ENCODE measurements at places on chromosomes 6 and 20. TPM values are rescaled to one million over a fixed set of nuclear protein-coding genes. Genes with fewer than 3 reads are reported as not detected.

MUC22 gene
- 0.14 TPM for polyA plus RNA-seq

TNXB gene
- 99.0 TPM for polyA plus RNA-seq

TINAG gene
- 0.09 TPM for polyA plus RNA-seq

HLA-DRB1 gene
- 30.1 TPM for polyA plus RNA-seq

ABHD16B gene
- 0.54 TPM for polyA plus RNA-seq

CNKSR3 gene
- 7.9 TPM for polyA plus RNA-seq

FLRT3 gene
- 0.23 TPM for polyA plus RNA-seq

RHAG gene
- polyA plus RNA-seq: 2.8 TPM

PRL gene
- not detected for polyA plus RNA-seq

RRAGD gene
- 57.2 TPM for polyA plus RNA-seq

DNA sequence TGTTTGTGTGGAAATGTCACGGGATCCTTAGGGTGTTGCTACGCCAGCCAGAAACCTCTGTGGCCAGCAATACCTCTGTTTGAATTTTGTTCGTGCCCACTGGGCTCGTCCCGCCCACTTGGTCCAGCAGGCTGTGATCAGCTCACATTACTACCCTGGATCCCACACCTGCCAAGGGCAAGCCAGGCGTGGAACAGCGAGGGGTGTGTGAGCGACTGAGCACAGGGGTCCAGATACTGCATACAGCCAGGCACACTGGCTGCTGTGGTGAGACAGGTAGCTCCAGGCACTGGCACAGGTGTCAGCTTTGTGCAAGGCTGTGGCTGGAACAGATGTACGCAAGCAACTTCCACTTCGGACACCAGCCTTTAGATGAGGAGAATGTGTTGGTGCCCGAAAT, 718.9 kb downstream of the EPHA7 start:
- DNase-seq: no peak

GRCh38 chr6:82893889-82894652, 171.6 kb downstream of the UBE3D start:
- no peak for DNase-seq

DNA sequence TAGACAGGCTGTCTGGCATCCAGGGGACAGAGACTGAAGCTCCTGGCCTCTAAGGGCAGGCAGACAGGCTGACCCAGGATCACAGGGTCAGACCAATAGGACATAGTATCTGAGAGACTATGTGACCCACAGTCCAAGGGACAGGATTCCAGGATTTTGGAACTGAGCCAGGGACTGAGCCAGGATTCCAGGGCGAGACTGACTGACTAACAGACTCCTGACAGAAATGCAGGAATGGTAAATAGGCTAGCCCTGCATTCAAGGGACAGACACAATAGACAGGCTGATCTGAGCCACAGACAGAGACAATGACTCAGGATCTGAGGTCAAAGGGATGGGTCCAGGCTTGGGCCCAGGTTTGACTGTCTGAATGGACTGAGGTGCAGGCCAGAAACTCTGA, 19.8 kb downstream of the XKR7 start:
- DNase-seq: no peak

GRCh38 chr20:38874460-38875174, 51.6 kb upstream of the FAM83D start:
- DNase-seq: no peak

DNA sequence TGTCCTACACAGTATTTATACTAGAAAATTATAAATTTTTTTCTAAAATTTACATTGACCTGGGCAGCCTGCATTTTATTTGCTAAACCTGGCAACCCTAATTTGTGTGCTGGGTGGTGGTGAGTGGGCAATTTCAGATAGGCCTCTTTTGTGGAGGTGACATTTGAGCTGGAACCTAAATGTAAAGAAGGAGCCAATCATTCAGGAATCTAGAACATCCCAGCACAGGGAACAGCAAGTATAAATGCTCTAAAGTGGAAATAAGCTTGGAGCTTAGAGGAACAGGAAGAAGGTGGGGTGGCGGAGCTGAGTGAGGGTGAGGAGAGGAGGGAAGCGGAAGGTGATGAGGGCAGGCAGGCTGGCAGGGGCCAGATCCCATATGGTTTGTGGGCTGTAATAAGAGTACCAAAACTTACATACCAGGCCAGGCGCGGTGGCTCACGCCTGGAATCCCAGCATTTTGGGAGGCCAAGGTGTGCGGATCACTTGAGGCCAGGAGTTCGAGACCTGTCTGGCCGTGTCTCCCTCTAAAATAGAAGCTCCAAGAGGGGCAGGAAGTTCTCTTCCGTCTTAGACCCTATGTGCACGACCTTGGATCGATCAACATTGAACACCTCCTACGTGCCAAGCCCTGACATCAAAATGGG, 549 bp upstream of the CSE1L start:
- peak; percentile 73 for DNase-seq

DNA sequence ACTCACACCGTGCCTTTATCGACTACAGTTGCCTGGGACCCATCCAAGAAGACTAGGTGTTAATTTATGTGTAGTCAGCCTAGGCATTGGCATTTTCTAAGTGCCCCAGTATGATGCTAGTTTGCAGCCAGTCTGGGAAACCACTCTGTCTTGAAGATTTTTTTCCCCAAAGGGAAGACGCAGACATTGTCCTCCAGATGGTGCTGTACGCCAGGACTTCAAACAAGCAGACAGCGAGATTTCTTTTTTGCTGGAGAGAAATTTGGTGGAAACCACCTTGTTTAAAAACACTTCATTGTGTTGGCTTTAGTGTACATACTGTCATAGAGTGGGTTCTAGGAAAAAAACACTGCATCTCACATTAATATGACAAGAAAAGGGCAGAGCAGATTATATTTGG, 30.0 kb downstream of the ALDH5A1 start:
- DNase-seq: no peak

- DNase-seq: no peak
These were observed 729 bp downstream of the ATG5 start for GRCh38 chr6:106324726-106325335.

GRCh38 chr20:24653306-24653705, 183.9 kb downstream of the SYNDIG1 start:
- no peak for DNase-seq

DNA sequence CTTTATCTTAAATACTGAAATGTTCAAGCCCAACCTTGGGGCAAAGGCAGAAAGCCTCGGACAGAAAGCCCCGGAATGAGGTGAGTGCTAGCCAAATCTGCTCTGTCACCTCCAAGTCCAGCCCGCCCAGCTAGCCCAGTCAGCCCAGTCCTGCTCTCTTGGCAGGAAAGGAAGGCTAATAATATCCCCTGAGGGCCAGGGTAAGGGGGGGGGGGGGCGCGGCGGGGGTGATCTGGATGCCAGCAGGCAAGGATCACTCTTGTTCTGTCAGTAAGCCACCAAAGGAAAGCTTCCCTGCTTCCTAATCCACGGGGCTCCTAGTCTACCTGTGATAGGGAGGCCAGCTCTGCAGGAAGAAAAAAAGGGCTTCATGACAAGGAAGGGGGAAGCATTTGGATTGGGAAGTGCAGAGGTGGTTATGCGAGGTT, 1.1 kb downstream of the NDRG3 start:
- DNase-seq: peak; percentile 55

DNA sequence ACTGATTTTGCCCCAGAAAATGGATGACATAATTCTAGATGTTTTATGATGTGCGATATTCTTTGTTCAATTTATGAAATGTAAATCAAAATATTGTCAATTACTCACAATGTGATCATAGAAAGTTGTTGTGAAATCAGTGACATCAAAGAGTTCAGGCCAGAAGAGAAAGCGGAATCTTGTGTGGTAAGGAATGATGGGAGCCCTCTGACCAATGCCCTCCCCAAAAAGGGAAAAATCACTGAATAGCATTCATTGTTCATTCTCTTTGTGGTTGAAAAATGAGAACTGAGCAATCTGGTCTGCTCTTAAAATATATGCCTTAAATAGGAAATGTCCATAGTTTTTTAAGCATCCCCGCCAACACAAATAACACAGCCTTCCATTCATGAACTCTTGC, 247.1 kb upstream of the GRIK2 start:
- no peak for DNase-seq

DNA sequence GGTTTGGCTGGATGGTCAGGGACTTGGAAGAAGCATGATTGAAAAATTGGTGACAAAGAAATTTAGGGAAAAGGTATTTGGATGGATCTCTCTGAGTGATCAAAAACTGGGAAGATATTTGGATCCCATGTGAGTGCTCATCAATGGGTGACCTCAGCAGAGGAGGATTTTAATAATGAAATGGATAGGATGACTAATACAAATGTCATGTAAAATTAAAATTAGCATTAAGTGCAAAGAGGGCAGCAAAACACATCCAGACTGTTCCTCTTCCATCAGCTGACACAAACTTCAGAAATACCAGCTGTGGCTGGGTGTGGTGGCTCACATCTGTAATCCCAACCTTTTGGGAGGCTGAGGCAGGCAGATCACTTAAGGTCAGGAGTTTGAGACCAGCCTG, 151.7 kb downstream of the THBS2 start:
- DNase-seq: no peak

DNA sequence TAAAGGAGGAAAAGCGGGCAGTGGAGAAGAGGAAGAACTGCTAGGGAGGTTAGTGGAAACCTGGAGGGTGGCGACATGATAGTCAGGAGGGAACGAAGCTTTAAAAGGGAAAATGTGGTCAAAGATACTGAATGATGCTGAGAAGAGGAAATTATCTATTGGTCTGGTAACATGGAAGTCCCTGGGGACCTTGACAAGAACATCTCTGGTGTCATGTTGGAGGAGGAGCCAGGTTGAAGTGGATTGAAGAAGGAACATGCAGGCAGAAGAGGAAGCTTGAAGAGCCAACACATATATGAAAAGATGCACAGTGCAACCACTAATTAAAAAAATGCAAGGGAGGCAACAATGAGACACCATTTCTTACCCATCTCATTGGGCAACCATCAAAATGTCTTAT, 251.9 kb upstream of the RNF24 start:
- no peak for DNase-seq

GRCh38 chr20:23003077-23003635, 32.0 kb upstream of the SSTR4 start:
- no peak for DNase-seq

GRCh38 chr6:27414996-27415395, 26.4 kb downstream of the ZNF391 start:
- no peak for DNase-seq

DNA sequence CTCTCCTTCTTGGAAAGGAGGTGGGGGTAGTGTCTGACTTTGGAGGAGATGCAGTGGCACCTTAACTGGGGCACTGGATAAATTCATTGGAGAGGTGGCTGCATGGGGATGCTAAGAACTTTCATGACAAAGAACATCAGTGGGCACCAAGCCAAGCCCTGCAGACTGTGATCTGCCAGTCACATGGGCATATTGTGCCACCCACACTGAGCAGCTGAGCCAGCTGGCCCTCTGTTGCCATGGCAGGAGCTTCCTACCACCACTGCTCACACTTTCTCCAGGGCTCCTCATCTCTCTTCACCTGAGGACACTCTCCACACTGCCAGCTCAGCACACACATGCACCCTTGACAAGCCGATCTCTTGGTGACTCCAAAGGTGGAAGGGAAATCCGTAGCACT, 715.6 kb downstream of the QKI start:
- DNase-seq: peak; percentile 81

DNA sequence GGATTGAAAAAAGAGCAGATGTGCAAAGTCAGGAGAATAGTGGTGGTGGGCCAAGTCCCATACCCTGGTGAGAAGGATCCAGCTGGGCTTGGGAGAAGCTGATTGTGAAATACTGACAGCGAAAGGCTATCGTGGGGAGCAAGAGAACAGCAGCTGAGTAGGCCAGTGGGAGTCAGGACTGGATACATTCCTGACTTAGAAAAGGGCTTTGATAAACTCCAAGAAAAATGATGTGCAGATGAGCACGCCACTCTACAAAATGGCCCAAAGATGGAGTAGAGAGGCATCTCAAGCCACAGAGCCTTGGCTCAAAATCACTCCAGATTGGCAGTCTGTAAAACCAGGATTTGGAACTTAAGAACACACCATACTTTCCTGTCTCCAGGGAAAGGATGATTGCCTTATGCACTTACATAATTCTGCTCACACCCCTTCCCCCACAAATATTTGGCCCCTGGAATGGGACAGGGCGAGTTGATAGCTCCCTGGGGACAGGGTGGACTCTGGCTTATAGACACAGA, 578.7 kb downstream of the MAFB start:
- DNase-seq: peak; percentile 20

DNA sequence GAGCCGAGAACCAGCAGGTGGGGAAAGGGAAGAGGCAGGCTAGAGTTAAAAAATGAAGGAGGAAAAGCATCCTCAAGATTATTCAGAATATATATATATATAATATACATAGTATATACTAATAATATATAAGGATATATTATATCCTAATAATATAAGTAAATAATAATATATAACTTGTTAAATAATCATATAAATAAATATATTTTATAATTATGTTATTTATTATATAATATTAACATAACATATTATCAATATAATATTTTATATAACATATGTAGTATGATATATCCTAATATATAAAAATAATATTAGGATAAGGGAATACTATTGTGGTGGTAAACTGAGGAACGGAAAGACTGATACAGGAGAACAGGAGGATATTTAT, 171.8 kb downstream of the TRIM27 start:
- DNase-seq: no peak

DNA sequence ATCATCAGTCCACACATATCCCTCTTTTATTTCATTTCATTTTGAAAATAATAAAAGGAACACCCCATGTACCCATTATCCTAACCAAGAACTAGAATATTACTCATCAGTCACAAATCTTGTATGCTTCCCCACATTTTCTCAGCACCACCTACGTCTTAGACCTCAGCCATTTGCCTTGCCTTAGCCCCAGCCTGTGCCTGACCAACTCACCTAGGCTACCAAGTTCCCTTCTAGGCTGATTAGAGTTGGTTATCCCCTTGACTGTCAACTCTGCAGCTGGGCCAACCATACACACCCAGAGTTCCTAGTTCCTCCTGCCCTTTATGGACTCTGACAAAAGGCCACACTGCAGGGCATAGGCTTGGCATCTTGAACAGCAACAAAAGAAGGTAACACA, 33.4 kb upstream of the IPCEF1 start:
- DNase-seq: no peak

DNA sequence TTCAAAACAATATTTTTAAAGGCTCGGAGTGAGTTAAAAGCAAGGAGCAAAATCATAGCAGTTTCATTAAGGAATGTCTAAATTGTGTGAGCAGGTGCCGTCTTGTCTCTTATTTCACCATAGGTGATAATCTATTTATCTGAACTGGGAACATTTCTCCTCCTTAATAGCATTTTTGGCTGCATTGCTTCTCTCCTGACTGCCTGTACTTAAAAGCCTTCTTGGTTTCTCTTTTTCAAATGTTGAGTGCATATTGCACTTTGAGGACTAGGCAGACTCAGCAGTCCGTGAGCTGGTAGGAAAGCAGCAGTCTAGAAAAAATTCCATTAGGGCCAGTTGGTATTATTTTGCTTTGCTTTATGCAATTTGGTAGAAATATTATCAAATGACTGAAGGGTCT, 645.9 kb downstream of the GRIK2 start:
- no peak for DNase-seq
